ENCODE measurements at places on chromosomes 2 and 18.
A peak's percentile ranks its signal among the peaks of the same experiment; 100 is the strongest.

DNA sequence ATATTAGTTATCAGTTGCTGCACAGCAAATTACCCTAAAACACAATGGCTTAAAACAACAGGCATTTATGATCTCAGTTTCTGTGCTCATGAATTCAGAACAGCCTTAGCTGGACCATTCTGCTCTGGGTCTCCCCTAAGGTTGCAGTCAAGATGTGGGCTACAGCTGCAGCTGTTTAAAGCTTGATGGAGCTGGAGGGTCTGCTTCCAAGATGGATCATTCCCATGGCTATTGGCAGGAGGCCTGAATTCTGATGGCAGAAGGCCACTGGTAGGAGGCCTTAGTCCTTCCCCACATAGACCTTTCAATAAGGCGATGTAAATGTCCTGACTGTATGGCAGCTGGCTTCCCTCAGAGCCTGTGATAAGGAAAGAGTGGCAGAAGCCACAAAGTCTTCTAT is 118.6 kb upstream of the SERPINE2 start:
- DNase-seq, result no peak

DNA sequence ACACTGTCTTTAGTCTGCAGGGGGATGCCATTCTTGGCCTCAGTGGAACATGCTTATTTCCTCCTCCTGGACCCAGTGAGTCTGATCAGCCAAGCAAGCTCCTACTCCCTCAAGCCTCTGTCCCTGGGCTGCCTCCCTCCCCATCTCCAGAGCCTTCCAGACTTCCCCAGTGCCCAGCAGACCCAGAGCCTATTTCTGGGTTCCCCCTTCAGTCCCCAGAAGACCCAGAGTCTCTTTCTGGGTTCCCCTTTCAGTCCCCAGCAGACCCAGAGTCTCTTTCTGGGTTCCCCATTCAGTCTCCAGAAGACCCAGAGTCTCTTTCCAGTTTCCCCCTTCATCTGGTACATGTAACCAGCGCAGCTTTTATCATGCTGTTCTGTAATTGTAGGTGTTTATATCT is 17.0 kb upstream of the PKDCC start:
- no peak for DNase-seq

GRCh38 chr2:72851333-72851732 is 25.5 kb upstream of the EXOC6B start:
- DNase-seq, result no peak

GRCh38 chr2:127416506-127417001 is 1.7 kb upstream of the PROC start:
- DNase-seq, result no peak

DNA sequence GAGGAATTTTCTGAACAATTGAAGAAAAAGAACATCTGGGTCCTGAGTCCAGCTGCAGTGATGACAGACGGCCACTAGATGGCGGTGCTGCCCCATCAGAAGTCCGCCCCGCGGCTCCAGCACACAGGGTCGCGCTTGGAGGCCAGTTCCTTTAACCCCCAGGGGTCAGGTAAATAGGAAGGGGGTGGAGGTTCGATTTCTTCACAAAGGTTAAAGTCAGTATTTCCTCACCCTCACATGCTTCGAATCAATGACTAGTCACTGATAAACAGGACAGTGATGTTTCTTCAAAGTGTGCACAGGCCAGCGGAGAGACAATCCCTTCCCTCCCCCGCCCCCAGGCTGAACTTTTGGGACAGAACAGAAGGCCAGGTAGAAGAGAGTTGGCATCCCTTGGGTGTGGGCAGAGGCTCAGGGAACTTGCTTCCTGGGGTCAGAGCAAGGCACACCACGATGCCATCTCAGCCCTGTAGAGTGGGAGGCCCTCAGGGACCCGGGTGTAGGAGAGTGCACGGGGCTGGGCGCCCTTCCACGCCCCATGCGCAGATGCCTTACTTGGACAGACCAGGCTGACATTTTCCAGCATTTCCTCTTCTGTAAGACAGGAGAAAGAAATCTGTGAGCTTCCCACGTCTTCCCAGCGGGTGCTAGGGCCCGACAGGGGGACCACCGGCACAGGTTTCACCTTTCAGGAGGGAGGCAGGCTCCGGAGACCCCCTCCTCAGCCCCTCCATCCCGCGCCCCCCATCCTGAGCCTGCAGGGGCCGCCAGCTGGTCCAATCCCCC is 722 bp downstream of the APOB start:
- DNase-seq, result peak; percentile 60

- DNase-seq, result no peak
These were observed 33.0 kb upstream of the CCDC150 start for GRCh38 chr2:196606516-196606915.

GRCh38 chr2:15769235-15769634 is 171.1 kb upstream of the MYCN start:
- DNase-seq, result no peak

DNA sequence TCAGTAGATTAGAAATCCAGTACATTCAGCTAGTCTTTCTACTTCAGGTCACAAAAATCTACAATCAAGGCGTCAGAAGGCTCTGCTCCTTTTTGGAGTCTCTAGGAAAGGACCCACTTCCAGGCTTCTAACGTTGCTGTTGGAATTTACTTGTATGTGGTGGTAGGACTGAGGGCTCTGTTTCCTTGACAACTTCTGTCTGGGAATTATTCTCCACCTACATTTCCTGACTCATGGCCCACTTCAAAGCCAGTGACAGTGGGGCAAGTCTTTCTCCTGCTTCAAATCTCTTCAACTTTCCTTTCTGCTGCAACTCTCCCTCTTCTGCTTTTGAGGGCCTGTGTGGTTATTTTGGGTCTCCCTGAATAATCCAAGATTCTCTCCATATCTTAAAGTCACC is 10.4 kb upstream of the TMX3 start:
- DNase-seq, result no peak
